Stimulated activated CD8-positive, alpha-beta memory T cell treated with anti-CD3 and anti-CD28 coated beads, Interleukin-4, amount 100 ng/mL, for 1 hour (primary cell): ENCODE measurements at places on chromosomes 3 and 15.

- DNase-seq, result no peak
These were observed 20.2 kb downstream of the LSAMP start for GRCh38 chr3:116425126-116425525.

- no peak for DNase-seq
These were observed 117.2 kb downstream of the GOLIM4 start for GRCh38 chr3:167978486-167978885.

GRCh38 chr15:58628206-58628947 is 121.1 kb downstream of the ADAM10 start:
- DNase-seq, result no peak

GRCh38 chr3:178597371-178597770 is 61.1 kb downstream of the KCNMB2 start:
- DNase-seq, result no peak

DNA sequence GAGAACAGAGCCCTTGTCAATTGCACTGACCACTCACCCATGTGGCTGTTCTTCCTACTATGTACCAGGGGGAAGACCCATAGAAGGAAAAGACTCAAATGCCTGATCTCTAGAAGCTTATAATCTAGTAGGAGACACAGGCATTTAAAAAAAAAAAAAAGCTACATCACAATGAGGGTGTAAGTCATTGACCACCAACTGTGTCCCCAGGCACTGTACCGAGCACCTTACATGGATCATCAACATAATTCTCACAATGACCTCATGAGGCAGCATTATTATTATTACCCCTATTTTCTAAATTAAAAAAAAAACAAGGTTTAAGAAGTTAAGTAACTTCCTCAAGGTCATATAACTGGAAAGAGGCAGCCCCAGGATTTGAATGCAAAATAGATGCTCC is 247.4 kb downstream of the SHOX2 start:
- DNase-seq, result no peak

- no peak for DNase-seq
These were observed 139.6 kb downstream of the RBPMS2 start for GRCh38 chr15:64635499-64636495.

- DNase-seq, result no peak
These were observed 177.3 kb upstream of the ARRDC4 start for GRCh38 chr15:97783240-97783639.

- no peak for DNase-seq
These were observed 58.5 kb downstream of the GRIP2 start for GRCh38 chr3:14481646-14482036.

- DNase-seq, result no peak
These were observed 39.8 kb downstream of the TUBGCP4 start for GRCh38 chr15:43410572-43411214.

DNA sequence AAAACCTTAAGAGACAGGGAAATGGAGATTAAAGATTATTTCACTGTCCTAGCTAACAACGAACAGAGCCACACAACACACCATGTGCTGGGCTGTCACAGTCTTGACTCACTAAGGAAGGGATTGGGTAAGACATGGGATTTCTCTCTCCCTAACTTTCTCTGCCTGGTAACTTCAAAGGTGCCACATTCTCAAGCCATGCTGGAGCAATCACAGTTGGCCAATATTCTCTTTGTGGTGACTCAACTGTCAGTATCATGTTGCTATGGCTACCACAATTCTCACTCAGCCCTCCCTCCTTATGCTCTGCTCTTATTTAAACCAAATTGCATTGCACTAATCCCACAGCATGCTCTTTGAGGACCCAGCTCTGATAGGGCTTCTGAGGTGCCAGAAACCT is 74.0 kb downstream of the OXNAD1 start:
- DNase-seq, result no peak

GRCh38 chr15:55257938-55258337 is 31.7 kb downstream of the RAB27A start:
- no peak for DNase-seq

DNA sequence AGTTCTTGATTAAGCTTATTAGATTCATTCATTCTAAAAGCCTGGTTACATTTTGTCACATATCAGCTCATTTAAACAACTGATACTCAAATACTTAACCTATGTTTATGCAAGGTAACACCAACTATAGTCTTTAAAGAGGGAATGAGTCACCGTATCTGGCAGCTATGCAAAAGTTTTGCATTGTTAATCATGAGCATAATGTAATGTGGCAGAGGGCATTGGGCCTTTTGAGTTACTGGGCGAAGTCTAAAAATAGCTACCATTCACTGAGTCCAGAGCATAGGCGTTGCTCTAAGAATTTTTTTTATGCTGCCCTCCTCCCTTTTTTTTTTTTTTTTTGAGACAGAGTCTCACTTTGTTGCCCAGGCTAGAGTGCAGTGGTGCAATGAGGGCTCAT is 277.7 kb upstream of the ZNF717 start:
- no peak for DNase-seq

GRCh38 chr3:44554626-44555592 is at the start of gene ZKSCAN7:
TSS of gene ZKSCAN7 (plus strand) at chr3:44555193. CDS start at chr3:44557048, 1,855 bp downstream.
- peak; percentile 5 for DNase-seq

- DNase-seq, result no peak
These were observed 253.9 kb downstream of the SUCLG2 start for GRCh38 chr3:67400476-67400875.

DNA sequence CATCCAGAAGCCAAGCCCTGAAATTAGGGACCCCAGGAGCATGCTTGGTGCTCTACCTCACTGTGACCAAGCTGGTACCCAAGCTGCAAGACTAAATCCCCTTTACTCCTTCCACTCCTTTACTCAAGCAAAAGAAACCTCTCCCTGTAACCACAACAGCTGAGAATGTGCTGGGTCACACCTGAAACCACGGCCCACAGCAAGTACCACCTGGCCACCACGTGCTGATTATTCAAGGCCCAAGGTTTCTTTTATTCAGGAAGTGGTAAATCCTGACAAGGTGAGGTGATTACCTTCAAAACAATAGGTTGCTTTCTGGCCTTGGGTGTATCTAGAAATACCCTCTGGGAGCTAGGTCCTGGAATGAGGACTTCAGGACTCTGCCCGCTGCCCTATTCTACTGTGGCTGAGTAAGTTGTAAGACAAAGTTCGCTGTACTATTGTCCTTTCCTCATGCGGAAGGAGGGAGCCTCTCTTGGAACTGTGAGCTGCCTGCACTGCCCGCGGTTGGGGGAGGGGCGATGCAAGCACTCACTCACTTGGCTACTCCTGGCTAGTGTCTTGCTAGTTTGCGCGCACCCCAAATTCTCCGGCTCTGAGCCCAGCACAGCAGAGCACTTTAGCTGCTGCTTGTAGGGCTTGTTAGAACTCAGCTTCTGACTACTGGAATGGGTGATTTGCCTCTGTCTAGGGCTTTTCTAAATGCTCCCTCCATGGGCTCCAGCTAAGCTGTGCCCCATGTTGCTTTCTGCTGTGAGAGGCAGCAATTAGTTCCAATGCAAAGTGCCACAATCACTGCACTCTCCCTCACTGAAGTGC is 487.1 kb upstream of the CNTN3 start:
- DNase-seq, result no peak

GRCh38 chr15:48798319-48798718 is 12.6 kb downstream of the CEP152 start:
- DNase-seq, result no peak
